ENCODE measurements at places on chromosomes 5 and 9.

DNA sequence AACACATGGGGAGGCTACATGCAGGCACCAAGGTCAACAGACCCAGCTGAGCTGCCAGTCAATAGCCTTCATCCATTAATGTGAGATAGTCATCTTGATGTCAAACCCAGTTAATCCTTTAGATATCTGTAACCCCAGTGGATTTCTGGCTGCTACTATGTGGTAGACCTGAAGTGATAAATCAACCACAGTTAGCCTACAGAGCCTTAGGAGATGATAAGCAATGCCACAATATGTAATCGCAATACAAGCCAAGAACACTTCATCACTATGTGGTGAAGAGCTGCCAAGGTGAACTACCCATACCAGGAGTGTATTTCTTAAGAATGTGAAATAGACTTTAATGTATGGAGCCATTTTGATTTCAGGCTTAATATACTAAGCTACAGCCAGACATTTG is 1175.5 kb downstream of the DTWD2 start:
- no peak for DNase-seq

DNA sequence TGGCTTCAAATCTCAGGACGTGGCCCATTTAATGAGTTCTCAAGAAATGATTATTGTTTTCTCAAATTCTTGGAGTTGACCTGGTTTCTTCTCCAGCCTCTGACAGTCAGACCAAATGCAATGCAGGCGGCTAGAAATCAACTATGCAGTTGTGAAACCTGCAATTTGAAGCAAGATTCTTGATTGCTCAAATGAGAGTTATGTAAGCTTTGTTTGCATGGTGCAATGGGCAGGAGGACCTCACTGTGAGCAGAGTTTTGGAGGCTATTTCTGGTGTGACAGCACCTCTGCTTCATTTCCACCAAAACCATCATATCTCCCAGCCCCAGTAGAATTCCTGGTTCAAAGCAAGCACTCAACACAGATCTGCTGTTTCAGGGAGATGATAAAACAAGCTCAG is 500.0 kb upstream of the KLF4 start:
- no peak for DNase-seq

DNA sequence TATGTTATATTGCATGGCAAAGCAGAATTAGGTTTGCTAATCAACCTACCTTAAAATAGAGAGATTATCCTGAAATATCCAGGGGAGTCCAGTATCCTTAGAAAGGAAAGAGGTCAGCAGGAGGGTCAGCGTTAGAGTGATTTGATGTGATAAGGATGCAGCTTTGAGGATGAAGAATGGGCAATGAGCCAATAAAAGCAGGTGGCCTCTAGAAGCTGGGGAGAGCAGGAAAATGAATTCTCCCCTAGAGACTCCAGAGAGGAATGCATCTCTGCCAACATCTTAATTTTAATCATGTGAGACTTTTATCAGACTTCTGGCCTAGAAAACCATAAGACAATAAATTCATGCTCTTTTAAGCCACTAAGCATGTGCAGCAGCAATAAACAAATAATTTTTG is 65.7 kb upstream of the SYK start:
- DNase-seq = no peak

GRCh38 chr9:14346231-14346791 is 32.4 kb upstream of the NFIB start:
- no peak for DNase-seq

DNA sequence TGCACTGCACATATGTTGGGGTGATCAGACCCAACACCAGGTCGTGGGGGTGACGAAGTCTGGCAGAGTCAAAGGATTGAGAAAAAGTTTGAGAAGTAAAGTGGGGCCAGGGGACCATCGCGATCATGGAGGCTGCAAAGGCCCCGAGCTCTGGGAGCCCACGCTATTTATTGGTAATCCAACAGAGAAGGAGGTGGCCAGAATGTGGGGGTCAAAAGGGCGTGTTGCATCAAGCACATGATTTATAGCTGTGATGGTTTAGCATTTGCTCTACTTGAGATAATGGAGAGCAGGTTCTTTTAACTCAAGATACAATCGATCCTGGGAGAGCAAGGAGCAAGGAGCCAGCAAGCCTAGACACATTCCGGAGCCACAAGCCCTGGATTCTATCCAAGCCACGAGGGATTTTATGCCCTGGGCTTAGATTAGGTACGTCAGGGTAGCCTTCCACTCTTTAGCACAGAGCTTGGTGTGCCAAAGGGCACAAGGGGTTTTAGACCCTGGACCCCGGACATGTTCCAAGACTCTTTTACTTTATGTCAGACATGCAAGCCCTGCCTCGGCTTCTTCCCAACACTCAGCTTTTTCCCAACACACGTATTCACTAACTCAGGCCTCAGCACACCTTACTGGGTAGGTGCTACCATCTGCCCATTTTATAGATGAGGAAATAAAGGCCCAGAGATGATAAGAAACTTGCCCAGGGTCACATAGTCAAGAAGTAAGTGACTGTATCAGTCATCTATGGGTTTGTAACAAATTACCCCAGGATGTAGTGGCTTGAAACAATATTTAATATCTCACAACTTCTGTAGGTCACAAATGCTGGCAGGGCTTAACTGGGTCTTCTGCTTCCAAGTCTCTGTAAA is 39.5 kb downstream of the NSUN2 start:
- no peak for DNase-seq

DNA sequence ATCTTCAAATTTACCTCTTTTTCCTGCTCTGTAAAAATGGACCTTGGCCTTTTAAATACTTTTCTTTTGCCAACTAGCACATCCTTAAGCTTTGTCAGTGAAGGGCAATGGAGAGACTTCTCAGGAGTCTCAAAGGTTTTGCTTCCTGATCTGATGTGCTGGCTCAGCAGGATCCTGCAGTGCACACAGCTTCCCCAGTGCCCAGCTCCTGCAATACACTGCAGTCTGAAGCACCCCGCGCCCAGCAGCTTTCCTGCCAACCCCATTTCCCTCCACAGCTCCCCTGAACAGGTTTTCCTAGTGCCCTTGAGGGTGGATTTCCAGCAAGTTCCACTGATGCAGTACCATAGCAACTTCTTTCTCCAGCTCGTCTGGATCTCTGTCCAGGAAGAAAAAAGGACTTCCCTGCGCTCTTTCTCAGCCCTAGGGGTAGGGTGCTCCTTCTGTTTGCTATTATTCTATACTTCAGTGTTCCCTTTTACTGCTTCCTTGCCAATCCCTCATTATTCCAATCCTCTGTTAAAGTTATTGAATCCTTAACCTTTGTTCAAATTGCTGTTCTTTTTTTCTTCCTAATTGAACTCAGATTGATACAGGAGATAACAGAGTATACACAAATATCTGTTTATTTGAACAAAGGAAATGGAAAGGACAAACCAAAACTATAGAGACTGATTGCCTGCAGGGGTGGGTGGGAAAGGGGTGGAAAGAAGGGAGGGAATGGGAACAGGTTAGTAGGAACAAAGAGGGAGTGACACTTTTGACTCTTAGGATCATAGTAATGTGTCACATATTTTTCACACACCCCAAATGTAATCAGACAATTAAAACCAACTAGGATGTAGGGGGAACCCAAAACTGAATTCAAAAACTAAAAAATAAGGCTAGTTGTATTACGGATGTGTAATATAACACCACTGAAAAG is 8.5 kb downstream of the SNAPC3 start:
- no peak for DNase-seq

GRCh38 chr5:178551059-178551458 is 39.1 kb downstream of the COL23A1 start:
- no peak for DNase-seq

- no peak for DNase-seq
Observed at GRCh38 chr9:20734275-20734674, 50.2 kb downstream of the FOCAD start.

- DNase-seq = no peak
Observed at GRCh38 chr9:110213413-110214044, 5.6 kb upstream of the C9orf152 start.

GRCh38 chr9:12956805-12957204 is 182.0 kb downstream of the LURAP1L start:
- no peak for DNase-seq
